ENCODE measurements at places on chromosomes 7 and 10.

DNA sequence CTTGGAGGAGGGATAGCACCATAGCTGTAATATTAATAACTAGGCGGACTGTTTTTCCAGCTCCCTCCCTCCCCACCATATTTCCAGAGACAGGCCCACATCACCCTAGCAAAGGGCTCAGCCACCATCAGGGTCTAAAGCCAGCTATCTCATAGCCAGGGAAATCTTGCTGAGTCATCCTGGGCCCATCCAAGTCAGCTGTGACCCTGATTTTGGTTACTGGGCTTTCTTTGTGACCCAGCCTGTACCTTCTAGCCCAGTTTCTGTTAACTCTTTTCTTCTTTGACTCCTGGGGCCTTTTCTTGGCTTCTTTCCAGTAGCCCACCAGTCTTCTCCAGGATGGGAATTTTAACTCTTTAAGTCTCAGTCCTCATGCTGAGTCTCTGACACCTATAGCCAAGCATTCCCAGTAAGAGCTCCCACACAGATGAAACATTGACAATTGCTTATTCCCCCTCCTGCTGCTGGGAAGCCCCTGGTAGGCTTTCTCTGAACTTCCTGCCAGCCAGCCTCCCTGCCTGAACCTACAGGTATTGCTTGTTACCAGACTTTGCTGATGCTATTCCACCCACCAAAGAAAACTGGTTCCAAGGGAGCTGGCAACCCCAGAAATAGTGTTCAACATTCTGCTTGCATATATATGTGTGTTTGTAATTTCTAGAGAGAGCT is 34.8 kb upstream of the ADO start:
- DNase-seq = no peak

GRCh38 chr7:88522771-88523293 is 216.1 kb upstream of the STEAP4 start:
- no peak for DNase-seq

- DNase-seq = no peak
Observed at GRCh38 chr7:55723621-55723941, 139.0 kb downstream of the SEPTIN14 start.

GRCh38 chr7:86953653-86954336 is 105.7 kb downstream of the ELAPOR2 start:
- DNase-seq = no peak

DNA sequence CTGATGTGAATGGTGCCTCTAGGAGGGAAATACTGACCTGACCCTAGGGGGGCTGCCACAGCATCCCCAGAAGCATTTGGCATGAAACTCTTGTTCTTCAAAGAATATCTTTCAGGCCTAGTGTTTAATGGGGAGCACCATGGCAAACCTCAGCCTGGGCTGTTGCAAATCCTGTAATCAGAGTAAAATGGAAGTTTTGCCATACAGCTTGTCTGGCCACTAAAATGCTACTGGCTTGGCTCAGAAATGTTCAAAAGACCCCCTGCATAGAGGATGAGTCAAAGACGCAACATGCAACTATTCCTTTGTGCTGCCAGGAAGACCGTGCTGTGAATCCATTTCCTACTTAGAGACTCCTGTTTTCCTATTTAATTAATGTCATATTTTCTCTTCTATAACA is 26.7 kb downstream of the HECW1 start:
- DNase-seq = no peak

DNA sequence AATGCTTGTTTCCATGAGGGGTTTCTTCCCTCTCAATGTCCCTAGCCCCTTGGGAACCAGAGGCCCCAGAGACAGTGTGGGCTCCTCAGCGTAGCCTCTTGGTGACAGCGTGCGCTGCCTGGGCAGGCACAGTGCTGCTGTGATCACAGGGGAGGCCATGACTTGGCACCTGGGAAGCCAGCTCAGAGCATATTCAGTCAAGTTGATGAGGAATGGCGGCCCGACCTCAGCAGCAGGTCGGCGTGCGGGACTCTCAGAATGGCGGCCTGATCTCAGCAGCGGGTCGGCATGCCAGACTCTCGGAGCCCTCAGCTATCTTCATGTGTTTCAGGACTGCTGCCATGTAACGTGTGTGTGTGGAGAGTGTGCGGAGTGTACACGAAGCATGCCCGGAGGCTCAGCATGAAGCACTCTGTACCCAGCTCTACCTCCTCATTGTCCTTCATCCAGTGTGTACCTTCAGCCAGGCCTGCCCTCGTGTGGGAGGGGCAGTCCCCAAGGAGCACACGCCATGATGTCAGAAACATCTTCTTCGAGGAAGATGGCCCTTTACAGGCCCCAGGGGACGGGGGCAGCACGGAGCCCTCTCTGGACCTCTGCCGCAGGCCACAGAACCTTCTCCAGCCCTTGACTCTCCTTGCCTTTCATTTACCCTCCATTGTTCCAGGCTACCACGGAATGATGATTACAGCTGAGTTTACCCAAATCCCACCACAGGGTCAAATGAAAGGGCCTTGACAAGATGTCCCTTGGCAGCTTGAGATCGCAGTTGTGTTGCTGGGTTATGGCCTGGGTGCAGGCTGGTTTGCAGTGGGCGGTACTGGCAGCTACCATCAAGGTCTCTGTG is 130.4 kb downstream of the SMURF1 start:
- DNase-seq = no peak

DNA sequence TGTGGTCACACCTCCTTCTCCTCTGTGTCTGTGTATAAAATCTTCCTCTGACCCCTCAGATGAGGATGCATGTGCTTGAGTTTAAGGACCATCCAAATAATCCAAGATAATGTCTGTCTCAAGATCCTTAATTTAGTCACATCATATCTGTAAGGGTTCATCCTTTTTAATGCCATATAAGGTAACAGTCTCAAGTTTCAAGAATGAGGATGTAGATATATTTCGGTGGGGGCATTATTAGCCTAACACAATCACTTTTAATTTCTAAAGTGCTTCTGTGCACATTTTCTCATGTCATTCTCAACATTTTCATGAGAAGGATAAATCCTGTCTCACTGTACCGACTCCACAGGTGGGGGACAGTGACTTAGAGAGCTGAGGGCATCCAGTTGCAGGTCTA is 235.3 kb downstream of the BUB3 start:
- DNase-seq = no peak

All from inflammatory macrophage treated with lipopolysaccharide for 1 hour (primary cell).